Occipital lobe (tissue), 3 donors: ENCODE measurements at places on chromosomes 2 and 18.

DNA sequence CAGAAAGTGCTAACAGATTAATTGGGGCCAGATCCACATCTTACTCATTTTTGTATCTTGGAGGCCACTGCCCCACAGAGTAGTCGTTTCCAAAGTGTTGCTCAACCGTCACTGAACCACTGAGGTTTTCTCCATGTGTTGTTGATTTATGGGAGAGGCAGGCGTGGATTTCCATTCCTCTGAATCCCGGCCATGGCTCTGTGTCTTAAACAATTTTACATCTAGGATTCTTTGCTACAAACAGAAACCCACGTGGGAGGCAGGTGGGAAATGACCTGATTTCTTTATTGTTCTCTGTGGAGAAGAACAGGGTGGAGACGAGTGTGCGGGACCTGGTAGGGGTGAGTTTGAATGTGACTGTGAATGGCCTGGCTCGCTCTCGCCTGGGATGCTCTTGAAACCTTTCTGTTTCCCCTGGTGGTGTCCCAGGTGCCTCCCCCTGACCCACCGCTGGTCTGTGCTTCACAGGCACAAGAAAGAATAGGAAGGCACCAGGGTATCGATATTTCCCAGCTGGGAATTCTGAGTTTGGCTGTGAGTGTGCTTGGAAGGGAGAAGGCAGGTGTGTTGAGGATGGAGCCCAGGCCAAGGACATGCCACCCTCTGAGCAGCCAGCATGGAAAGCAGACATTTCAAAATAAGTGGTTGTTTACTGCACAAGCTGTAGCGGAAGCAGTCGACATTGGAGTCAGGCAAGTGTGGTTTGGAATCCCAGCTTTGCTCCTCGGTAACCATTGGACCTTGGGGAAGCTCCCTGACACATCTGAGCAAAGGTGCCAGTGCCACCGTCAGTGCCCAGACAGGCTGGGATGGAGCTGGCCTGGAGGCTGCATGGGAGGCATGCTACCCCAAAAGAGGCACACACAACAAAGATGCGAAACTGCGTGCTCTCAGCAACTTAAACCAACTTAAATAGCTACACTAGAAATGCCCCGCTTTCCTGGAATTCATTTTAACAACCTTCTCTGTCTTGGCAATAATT is 50.0 kb downstream of the LPIN1 start:
- DNase-seq, result no peak

GRCh38 chr2:223832241-223832903 is 5.0 kb downstream of the AP1S3 start:
- DNase-seq, result no peak

GRCh38 chr2:15912203-15912602 is 28.1 kb upstream of the MYCN start:
- peak; percentile 30 for DNase-seq

DNA sequence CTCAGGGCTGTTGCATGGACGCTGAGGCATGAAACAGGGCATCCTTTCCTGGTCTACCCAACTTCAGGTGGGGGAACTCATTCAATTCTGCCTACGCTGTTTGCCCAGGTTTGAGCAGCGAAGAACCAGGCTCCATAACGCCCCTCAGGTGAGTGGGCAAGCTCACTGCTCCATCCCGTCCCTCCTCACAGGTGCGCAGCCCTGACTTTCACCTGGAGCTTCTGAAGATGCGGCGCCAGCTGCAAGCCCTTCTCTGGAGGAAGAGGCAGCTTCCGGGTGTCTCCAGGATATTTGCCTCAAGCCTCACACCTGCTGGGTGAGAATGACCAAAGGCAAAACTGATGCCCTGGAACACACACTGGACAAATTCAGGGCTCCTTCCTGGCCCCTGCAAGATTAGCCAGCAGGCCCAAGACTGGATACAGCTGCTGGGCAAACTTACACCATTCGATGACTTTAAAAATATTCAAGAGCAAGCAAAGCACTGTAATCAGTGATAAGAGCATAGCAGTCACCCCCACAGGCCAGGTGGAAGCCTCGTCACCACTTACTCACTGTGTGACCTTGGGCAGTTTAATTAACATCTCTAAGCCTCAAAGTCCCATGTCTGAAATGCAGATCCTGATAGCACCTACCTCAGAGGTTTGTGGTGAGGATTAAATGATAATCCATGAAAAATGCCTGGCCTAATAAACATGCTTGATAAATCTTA is 97.7 kb downstream of the GYPC start:
- no peak for DNase-seq

- DNase-seq, result no peak
These were observed 198.9 kb downstream of the CDCA7 start for GRCh38 chr2:173553593-173553992.

GRCh38 chr18:50769463-50769862 is 50.4 kb downstream of the MRO start:
- no peak for DNase-seq
